ENCODE measurements at places on chromosomes 1 and 21.

DNA sequence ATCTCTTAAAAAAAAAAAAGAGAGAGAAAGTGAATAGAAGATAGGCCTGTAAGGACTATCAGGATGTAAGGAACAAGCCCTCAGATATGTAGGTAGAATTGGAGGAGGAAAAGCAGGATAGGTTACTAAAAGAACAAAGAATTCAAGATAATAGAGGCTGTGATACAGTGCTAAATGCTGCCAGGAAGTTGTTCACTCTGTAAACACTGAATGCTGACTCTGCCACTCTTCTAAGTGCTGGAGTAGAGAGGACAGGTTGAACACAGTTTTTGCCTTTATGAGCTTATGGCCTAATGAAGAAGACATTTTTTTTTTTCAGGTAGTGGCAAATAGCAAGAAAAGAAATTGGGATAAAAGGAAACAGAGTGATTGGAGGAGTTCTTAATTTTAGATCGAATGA lies 90.6 kb upstream of the ZNF678 start:
- no peak for DNase-seq

DNA sequence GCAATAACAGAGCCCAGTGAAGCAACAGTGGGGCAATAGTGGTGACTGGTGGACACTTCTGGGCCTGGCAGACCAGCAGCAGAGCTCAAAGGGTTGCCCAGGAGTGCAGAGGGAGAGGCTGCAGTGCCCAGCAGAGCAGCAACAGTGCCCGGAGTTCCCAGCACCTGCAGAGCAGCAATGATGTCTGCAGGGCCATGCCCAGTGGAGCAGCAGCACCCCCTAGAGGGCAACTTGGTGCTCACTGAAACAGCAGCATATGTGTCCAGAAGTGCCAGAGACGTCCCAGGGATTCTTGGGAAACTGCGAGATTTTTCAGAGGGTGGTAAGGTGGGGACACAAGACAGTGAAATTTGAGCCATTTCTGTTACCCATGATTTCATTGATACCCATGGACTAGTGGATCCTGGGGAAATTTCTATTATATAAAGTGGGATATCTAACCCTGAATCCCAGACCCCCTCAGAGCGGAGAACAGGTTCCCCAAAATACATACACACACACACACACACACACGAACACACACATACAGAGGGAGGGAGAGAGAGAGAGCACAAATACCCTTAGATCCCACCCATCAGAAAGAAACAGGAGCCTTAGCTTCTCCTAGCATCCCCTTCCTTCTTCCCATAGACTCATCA lies 156.9 kb upstream of the GJB5 start:
- DNase-seq: peak; percentile 46

- peak; percentile 75 for DNase-seq
Measured at GRCh38 chr1:202143011-202143767, 1.3 kb downstream of the ARL8A start.

DNA sequence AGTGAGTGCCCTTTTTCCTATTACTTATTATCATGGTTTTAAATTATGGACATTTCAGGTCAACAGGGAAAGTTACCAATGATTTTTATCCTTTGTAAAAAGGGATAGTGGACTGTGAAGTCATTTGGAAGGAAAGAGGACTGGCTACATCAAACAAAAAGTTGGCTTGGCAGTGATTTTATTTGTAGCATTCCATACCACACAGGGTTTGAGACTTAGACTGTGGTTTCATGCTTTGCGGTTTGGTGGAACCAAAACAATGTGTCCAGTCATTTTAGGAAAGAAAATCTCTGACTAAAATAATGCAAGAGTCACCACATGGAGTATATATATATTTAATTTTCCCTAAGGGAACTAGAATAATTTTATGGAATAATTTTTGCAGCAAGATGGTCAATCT lies 239.5 kb downstream of the HMCN1 start:
- no peak for DNase-seq

DNA sequence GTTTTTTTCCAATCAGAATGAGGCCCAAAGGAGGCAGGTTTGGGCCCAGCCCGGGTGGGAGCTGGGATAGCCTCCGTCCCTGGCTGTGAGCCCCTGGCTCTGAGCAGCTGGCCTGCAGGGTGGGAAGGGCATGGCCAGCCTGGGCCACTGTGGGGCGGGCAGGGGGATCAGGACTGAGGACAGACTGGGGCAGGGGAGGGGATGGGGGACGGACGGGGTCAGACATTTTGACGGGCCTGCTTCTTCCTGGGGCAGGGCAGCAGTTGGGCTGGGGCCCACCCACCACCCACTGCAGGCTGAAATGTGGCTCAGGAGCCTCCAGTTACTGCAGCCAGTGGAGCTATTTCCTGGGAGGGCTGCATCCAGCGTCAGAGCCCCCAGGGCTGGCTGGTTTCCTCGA lies 2.5 kb upstream of the SLC6A9 start:
- DNase-seq: no peak

- peak; percentile 17 for DNase-seq
Measured at GRCh38 chr1:226397011-226397926, 10.6 kb downstream of the PARP1 start.

DNA sequence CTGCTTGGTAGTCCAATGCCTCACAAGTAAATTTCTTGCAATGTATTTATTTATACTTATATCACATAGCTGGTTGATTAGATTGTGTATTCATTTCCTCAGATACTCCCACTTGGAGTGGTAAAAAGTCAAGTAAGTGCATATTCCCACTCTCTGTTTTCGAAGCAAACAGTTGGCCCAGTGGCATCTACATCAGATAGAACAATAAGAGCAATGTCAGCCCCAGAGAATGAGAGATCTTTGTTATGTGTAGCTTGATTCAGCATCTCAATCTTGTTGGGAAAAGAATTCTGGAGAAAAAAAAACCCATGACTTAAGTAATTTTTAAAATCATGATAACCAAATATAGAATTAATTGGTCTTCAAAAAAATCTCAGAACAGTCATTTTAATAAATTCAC lies 25.5 kb downstream of the RGL1 start:
- DNase-seq: no peak

GRCh38 chr1:62735491-62736171 lies 47.4 kb upstream of the DOCK7 start:
- DNase-seq: no peak

DNA sequence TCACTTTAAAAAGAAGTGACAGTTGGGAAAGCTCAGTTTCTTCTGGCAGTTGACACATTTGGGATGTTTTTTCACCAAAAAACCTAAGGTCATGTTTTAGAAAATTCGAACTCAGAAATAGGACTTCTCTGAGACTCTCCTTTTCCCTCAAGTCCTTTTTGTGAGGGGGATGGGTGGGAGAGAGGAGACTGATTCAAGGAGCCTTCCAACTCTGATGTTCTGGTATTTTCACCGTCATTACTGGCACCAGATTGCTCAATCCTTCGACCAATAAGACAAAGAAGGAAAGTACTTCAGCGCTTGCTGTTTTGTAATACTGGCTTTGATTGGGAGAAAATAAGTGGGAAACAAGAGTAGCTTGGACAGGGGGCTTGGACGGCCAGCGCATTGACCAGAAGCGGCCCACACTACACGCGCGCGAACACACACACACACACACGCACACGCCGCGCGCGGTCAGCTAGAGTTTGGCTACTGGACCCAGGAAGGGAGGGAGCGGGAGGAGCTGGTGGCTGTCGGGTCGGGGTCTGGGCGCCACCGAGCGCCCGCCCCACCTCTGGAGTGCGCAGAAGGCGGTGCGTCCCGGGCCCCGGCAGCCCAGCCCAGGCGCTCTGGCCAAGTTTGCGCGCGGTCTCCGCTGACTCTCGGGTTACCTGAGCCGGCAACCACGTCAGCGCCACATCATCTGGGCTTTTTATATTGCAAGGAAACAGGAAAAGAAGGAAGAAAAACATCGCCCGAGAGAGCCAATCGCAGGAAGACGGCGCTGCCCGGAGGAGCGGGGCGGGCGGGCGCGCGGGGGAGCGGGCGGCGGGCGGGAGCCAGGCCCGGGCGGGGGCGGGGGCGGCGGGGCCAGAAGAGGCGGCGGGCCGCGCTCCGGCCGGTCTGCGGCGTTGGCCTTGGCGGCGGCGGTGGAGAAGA lies at the start of gene KCNK1:
Gene KCNK1 (plus strand): TSS at position 855 of the 921 bp plus-strand sequence. CDS start 66 bp downstream, at position 921.
- no peak for DNase-seq

GRCh38 chr1:10051656-10052055 lies 18.9 kb downstream of the UBE4B start:
- DNase-seq: no peak

GRCh38 chr1:118159569-118159968 lies 25.5 kb downstream of the SPAG17 start:
- no peak for DNase-seq

DNA sequence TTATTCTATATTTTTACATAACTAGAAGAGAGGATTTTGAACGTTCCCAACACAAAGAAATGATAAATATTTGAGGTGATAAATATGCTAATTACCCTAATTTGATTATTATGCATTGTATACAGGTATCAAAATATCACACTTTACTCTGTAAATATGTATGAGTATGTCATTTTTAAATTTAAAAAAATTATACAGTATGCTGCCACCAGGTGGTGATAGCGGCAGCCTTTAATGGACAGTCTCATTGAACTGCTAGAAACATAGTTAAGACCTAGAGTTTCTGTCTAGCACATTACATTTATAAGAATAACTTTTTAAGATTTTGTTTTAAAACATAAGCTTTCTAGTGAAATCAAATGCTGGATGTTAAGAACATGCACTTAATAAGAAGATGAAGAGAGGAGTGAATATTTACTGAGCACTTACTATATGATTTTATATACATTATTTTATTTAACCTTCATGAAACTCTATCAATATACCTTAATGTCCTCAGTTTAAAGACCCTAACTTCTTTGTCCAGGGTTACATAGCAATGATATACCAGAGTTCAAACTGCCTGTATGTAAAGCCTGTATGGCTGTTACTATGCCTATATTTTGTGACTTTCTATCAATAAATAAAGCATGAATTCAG lies 207.1 kb downstream of the NUF2 start:
- DNase-seq: peak; percentile 21

DNA sequence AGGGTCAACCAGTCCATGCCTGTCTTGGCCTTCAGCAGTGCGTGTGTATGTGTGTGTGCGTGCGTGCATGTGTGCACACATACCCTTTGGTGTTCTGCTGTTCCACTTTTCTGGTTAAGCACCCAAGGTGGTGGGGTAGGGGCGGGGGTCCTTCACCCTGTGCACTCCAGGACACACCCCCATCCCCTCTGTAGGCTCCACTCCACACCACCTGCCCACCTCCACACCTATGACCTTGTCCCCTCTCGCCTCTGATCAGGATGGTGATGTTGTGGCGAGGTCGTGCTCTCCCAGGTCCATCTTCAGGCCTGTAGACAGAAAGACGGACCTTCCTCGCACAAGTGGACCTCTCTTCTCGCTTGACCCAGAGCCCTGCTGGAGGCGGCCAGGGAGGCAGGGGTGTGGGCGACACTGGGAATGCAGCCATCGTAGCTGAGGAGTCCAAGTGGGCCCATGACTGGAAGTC lies 44.6 kb downstream of the WDR4 start:
- no peak for DNase-seq

DNA sequence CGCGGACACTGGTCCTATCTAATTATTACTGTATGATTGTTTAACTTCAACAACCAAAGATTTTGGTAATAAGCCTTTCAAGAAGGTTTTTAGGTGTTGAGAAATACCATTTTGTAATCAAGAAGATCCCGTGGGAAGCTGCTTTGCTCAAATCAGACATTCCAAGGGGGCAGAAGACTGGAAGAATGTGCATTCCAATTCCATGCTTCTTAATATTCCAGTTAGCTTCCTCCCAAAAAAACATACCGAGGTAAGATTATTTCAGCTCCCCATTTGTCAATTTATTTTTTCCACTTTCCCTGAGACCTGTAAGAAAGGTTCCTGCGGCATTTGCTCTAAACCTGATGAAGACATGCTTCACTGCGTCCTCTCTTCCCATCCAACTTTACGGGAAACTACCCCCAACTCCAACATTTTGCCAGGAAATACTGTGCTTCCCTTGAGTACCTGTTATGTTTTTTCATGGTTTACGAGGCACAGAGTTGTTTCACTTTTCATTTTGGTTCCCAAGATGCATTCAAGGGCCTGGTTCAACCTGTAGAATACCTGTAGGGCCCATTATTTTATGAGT lies 4.1 kb downstream of the CNN3 start:
- DNase-seq: no peak

DNA sequence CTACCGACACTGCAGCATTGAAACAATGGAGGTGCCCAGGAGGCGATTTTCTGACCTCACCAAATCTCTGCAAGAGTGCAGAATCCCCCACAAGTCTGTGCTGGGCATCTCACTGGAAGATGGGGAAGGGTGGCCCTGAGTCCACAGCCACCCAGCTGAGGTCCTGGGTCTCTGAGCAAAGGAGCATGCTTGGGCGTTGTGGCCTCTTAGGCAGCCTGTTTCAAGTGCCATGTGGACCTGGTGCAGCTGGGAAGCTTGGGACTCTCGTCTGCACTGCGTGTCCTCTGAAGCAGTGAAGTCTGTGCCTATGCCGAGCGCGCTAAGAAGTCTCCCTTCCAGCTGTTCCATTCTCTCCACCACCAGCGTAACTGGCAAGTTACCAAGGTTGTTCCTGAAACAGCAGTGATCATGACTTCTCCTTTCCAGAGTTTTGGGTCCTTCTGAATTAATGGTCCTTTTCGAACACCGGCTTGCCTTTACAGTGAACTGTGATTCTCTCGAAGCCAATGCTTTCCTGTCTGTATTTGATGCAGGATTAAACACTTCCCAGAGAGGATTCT lies 5.0 kb upstream of the PLA2G2C start:
- DNase-seq: no peak

GRCh38 chr1:221839321-221839720 lies 97.4 kb upstream of the DUSP10 start:
- DNase-seq: no peak

DNA sequence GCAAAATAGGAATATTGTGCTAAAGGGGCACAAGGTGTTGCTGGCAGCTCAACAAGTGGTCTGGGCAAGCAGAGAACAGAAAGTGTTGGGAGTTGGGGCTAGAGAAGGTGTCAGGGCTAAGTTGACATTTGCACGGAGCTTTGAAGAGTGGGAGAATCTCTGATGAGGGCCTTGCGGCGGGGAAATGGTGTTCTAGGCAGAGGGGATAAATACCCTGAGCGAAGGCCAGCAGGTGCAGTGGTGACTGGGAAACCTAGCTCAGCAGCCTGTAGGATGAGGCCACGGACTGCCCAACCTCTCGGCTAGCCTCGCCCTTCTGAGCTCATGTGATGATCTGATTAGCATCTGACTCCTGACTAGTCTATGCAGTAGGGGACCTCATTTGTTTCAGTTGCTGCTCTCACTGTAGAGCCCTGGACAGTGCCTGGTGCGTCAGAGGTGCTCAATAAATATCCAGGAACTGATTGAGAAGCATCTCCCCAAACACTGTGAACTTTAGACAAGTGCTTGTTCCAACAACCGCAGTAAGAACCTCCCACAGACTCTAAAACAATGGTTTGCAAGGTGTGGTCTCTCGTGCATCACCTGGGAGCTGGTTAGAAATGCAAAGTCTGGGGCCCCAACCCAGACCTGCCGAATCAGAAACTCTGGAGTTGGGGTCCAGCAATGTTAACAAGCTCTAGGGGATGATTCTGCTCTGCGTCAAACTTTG lies 1.0 kb upstream of the FOXO6 start:
- DNase-seq: no peak

GRCh38 chr21:33268737-33269441 lies 2.7 kb downstream of the IL10RB start:
- no peak for DNase-seq

Data from inflammatory macrophage (primary cell).